ENCODE measurements at places on chromosomes 13 and 19.

DNA sequence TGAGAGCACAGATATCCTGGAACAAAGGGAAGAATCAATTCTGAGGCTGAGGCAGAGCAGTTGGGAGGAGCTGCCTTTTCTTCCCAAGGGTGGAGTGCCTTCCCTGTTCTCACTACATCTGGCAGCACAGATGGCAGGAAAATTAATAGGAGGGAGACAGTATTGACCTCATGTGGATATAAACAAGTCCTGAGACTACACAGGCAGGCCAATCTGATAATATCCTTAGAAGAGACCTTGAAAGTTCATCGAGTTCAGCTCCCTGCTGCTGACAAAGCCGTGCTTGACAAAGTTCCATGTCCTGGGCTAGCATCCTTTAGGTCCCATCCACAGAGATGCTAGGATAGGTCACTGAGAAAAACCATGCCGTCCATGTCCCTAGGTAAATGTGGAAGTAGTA lies 1451.5 kb downstream of the EFNB2 start:
- no peak for DNase-seq

- DNase-seq: no peak
These were observed 50.3 kb upstream of the ANKRD10 start for GRCh38 chr13:110965038-110965754.

- DNase-seq: no peak
These were observed 44.3 kb downstream of the COL4A1 start for GRCh38 chr13:110262508-110263291.

DNA sequence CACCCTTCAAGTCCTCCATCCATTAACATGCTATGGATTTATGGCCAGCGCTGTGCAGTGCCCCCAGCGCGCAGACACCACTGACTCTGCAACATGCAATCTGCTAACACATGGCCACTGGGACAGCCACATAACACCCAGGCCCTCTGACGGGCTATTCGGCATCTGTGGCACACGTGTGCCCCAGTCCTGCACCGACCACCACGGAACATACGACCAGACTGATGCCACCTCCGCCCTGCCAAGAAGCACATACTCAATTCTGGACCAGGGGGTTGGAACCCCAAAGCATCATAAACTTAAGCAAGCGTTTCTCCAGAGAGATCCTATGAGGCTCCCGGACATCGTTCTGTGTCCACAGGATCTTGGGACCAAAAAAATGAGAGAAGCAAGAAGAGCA lies 9.8 kb downstream of the STK24 start:
- DNase-seq: no peak

DNA sequence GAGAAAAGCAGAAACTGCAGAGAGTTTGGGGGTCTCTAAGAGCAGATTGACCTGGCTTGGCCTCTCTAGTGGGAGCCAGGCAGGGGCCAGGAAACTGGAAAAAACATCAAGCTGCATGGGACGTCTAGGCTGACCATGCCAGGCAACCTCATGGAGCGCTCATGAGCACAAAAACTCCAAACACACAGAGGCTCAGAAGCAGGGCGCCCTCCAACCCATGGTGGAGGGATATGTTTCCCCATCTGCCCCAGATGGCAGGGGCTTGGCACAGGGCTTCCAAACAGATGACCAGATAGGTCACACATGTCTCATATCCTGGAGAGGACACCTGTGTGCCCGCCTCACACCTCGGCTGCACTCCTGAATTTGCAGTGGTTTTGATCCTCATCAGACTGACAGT lies 879.0 kb downstream of the UQCRFS1 start:
- no peak for DNase-seq

DNA sequence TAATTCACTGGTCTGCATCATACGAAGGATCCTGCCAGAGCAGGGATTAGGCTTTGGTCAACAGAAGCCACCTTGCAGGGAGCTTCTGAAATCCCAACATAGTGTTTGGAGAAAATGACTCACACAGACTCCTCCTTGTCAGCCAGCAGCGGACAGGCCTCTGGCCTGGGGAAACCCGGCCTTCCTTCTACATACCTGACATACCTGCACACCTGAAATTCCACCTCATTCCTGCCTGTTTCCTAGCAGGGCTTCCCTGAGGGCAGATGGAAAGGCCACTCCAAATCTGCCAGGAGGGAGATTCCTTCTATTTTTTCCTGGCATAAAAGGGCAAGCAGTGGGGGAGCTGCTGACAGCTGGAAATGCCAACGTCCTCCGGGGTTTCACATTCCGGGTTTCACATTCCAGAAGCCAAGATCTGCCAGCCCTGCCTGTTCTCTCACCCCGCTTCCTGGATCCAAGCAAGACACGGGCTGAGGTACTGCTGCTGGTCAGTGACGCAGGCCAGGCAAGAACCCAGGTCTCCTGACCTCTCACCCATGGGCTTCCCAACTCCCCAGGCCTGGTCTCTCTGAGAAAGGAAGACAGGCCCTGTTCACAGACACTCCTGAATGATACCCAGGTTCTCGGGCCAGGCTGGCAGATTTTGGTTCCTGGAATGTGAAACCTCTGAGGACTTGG lies 18.2 kb upstream of the IGFL1 start:
- DNase-seq: no peak

DNA sequence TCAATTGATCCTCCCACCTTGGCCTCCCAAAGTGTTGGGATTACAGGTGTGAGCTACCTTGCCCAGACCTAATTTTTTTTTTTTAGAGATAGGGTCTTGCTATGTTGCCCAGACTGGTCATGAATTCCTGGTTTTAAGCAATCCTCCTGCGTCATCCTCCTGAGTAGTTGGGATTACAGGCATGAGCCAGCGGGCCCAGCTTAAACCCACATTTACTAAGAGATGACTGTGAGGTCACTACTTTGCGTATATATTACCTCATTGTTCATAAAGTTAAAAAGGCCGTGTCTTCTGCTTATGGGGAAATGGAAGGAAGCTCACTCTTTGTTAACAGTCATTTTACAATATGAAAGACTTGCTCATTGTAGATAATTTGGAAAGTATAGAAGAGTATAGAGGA lies 39.6 kb upstream of the C1QTNF9 start:
- DNase-seq: no peak

DNA sequence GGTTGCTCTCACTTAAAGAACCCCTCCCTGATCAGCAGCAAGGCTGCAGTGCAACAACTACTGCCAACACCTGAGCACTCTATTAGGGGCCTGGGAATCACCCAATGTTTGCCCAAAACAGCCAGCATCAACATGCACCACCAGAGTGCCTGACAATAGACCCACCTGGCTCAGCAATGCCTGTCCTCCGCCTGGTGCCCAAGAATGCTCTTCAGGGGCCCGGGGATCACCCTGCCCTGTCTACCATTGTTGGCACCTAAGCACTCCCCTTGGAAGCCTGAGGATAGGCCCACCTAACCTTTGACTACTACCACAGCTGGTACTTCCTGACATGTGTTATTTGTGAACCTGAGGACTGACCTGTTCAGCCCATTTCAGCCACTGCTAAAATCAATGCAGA lies 1363.1 kb upstream of the PRR20A start:
- no peak for DNase-seq

GRCh38 chr13:21046203-21046602 lies 15.2 kb downstream of the LATS2 start:
- no peak for DNase-seq

DNA sequence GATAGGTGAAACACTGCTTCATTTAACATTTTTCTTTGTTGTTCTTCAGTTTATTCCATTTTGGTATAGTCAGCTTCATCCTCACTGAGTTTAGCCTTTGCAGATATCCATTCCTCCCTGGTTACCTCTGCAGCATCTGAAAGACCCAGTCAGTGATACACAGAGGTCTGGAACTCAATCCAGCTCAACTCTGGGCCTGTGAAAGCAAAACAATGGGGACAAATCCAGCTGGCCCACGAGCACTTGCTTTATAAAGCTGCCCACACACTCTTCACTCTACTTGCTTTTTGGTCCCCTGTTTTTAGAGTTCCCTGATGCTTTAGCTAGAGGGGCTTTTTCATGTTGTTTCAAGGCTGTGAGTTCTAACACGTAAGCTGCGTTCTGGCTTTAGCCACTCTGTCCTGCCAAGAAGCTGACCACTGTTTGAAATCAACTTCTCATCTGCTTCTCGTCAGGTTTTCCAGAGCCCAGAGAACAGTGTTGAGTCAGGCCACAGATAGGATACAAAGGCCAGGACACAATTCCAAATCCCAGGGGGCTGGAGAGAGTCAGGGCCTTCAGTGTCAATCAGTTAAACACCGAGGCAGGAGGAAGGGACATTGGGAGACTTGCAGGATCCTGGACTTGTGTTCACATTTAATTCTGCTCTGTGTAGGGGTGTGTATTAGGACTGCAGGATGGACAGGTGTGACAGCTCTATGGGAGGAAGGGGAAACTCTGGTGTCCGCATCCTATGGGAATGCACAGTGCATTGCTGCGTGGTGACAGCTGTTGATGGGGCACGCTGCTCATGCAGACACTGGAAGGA lies 83.5 kb upstream of the RNF113B start:
- no peak for DNase-seq

DNA sequence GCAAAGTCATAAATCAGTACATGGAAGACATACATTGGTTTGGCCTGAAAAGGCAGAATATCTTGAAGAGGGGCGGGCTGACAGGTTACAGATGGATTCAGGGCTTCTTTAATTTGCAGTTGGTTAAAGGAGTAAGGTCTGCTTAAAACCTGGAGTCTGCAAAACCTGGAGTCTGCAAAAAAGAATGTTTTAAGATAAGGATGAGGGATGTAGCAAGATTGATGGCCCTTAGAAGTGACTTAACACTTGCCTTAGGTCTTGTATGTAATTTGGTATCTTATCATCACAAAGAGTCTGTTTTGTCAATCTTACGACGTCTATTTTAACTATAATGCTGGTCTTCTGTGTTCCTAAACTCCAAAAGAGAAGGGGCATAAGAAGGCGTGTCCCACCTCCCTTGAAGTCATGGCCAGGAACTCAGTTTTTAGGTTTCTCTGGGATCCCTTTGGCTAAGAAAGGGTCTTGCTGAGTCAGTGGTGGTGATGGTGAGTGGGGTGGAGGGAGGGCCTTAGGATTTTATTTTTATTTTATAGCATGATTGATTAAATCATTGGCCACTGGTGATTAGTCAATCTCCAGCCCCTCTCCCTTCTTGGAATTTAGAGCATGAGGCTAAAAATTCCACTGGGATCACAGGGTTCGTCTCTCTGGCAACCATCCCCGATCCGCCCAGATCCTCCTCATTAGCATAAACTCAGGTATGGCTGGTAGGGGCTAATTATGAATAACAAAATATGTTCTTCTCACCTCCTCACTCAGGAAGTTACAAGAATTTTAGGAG lies 10.1 kb upstream of the HAS1 start:
- no peak for DNase-seq

GRCh38 chr19:18262917-18263316 lies 11.3 kb downstream of the IQCN start:
- DNase-seq: no peak

DNA sequence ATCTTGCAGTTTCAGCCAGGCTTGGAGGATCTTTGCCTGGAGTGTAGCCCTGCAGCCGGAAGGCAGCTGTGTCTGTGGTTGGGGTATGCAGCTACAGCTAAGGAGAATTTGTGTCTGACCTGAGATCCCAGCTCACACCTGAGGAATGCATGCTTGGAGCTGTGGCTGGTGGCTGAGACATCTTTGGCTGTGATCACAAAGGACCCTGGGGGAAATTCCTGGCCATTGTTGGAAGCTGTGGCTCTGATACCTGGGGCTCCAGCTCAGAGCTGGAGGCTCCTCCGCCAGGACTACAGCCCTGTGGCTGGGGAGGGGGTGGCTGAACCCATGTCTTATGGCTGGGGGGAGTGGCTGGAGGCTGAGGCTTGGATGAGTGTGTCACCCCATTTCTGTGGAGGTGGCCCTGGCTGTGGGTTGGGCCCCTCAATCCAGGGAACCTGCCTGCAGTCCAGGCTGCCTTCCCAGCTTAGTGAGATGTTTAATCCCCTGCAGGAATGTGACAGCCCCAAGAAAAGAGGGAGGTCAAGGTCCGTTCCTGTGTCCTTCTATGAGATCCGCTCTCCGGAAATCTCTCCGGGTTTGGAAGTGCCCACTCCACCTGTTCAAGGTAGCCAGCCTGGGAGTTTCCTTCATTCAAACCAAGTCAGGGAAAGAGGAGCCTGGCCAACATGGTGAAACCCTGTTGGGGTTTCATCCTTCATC lies 27.6 kb downstream of the ARHGEF18 start:
- DNase-seq: no peak

GRCh38 chr19:33469171-33470039 lies 52.2 kb downstream of the PEPD start:
- no peak for DNase-seq

DNA sequence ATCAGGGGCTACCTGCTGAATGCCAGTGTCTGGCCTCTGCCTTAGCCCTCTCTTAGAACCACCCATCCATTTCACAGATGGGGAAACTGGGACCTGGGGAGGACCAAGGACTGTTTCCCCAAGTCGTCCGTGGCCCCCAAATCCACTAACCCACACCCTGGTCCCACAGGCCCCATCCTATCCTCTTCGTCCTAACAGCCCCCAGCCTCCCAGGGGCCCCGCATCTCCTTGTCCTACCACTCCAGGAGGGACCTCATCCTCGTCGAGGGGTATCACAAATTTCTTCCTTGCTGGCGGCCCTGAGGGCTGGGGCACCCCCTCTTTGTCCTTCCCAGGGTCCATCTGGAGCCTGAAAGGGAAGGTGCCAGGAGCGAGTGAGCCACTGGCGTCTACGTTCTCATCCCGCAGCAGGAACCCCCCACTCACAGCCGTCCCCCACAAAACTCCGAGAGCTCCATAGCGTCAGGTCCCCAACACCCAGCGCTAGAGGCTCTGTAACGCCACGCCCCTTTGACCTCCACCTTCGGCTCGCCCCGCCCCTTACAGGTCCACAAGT lies 606 bp downstream of the ERCC1 start:
- peak; percentile 58 for DNase-seq

DNA sequence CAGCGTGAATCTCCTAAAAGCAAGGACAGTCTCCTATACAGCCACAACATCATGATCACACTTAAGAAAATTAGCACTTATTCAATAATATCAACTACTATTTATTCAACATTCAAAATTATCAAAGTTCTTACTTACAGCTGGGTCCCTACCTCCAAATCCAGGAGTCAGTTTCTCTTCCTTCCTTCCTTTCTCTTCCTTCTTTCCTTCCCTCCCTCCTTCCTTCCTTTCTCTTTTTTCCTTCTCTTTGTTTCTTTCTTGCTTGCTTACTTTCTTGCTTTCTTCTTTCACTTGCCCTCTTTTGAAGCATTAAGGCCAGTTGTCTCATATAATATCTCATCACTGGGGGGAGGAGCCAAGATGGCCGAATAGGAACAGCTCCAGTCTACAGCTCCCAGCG lies 107.6 kb downstream of the DCT start:
- DNase-seq: no peak

GRCh38 chr13:39699274-39699673 lies 43.8 kb downstream of the COG6 start:
- DNase-seq: no peak

All from stimulated activated CD4-positive, alpha-beta T cell treated with anti-CD3 and anti-CD28 coated beads, TNF-alpha, amount 100 ng/mL, for 1 hour (primary cell).